ENCODE measurements at places on chromosomes 2 and 18.

GRCh38 chr18:78085241-78086185 is 835.9 kb downstream of the GALR1 start:
- no peak for DNase-seq

DNA sequence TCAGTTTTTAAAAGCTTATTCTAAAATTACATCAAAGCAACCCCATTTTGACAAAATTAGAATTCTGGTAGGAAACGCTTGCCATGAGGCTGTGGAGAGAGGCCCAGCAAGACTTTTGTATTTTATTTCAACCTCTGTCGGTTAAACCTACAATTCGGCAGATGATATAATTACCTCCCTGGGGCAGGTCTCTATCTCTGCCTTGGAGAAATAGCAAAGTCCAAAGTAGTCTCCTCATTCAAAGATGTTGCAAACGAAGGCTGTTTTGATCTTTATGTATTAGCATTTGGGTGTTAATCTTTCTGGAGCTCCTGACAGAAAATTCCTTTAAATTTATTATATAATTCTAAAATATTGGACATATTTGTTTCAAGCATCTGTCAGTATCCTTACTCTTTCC is 35.6 kb downstream of the GALM start:
- no peak for DNase-seq

DNA sequence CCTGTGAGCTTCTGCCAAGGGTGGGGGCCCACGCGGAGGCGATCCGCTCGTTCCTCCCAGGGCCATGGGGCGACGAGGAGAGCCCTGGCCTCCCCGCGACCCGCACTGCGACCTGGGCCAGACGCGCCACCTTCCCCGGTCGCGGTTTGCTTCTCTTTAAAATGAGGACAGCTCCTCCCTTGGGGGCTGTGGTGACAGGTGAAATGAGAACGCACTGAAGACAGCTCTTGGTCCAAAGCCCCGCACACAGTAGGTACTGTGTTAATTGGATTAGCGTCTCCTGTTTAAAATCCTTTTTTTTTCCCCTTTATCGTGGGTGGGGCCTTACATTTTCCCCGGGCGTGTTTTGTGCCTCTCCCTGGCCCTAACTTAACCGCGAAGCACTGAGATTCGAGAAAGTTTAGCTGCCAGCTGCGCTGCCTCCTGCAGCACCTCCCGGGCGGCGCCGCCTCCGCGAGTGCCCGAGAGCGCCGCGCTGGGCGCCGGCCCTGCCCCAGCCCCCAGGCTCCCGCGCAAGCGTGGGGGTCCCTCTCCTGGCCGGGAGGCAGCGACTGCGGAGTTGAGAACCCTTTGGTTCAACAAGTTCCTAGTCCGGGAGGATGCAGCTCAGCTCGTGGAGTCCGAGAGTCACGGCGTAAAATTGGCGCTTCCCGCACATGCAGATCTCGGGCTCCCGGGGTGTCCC is 1.1 kb downstream of the HPCAL1 start:
- no peak for DNase-seq

GRCh38 chr2:169361706-169362117 is 622 bp downstream of the LRP2 start:
- no peak for DNase-seq

GRCh38 chr18:3248658-3249359 is 1.2 kb downstream of the MYL12A start:
- no peak for DNase-seq

GRCh38 chr2:38898256-38898655 is 8.6 kb downstream of the ARHGEF33 start:
- DNase-seq = no peak

DNA sequence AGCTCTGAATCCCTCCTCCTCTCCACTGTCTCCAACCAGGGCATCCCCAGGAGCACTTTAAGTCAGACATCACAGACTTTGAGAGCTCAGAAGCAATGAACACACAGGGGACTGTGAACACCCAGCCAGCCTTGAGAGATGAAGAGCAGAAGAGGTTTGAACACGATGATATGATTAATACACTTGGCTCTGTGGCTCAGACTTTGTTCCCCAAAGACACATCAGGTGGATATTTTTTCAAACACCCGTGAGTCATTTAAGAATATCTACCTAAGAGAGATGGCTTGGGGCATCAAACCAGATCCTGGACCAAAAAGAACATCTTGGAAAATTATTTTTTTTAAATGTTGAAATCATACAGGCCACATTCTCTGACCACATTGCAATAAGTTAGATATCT is 134.9 kb upstream of the OTOS start:
- DNase-seq = no peak

DNA sequence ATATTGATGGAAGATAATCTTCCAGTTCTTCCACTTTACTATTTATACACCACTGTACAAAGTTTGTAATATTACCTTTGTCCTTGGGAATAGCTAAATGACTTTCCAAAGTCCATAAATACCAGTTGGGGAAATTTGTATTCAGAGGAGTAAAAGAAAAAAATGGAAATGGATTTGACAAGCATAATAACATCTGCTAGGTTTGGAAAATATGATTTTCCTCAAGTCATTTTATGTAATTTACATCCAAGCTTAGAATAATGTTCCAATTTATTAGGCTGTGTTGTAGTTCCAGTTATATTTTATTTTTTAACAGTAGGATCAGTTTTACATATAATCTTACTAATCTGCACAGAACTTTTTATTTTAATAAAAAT is 563.0 kb upstream of the PKDCC start:
- no peak for DNase-seq

- DNase-seq = no peak
Observed at GRCh38 chr2:37394263-37394662, 49.8 kb downstream of the QPCT start.

DNA sequence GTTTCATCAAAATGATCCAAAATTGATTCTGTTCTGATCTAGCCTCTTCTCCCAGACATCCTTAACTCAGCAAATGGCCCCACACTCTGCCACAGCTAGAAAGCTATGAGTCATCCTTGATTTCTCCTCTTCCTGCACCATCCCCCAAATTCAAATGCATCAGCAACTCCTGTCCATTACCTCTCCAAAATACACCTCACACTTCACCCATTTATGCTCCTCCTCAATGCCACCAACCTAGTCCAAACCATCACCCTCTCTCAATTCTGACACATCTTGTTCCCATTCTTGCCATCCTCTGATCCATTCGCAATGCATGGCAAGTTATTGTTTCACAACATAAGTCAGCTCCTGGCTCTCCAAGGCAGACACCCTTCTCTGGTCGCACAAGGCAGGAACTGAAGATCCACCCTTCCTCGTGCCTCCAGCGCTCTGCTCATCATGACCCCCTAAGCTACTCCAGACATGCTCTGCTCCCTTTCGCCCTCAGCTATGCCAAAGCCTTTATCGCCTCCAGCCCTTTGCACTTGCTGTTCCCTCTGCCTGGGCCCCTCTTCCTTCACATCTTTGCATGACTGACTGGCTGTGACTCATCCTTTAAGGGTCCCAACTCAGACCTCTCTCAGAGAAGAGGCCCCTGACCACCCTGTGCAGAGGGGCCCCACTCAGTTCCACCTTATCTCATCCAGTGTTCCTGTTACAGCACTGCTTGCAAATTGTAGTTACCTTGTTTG is 83.6 kb downstream of the MREG start:
- DNase-seq = no peak

GRCh38 chr18:76491776-76492668 is 3.0 kb downstream of the ZNF516 start:
- DNase-seq = no peak

GRCh38 chr2:161857920-161858319 is 216.1 kb downstream of the DPP4 start:
- no peak for DNase-seq

DNA sequence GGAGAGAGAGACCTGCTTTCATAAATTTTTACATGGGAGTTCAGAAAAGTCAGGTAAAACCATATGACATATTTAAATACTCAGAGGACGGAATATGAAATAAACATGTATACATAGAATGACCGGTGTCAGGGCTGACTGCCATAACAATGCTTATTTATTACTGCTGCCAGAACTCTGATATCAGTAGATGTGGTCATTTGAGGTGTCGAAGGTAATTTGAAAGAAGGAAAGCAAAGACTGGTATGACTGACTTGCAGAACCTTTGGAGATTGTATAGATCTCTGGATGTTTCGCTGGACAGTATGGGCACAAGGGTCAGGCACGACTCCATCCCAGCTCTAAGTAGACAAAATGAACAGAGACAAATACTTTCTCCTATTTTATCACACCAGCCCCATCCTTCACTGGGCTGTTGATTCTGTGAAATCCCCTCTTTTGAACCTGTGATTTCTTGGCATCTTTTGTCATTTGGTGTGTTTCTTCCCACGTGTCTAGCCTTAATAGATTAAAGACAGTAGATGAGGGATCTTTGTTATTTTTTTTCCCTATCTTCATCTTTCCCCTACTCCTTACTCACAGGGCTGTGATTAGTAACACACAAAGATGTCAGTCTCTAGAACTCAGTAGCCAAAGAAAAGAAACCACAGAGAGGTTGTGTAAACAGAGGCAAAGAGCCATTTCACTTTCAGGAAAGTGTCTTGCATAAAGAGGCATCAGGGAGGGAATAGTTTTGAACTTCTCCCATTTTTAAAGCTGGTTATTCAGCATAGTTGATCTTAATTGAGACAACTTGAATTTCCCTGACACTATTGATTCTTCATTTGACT is 61.6 kb downstream of the ICOS start:
- DNase-seq = no peak

DNA sequence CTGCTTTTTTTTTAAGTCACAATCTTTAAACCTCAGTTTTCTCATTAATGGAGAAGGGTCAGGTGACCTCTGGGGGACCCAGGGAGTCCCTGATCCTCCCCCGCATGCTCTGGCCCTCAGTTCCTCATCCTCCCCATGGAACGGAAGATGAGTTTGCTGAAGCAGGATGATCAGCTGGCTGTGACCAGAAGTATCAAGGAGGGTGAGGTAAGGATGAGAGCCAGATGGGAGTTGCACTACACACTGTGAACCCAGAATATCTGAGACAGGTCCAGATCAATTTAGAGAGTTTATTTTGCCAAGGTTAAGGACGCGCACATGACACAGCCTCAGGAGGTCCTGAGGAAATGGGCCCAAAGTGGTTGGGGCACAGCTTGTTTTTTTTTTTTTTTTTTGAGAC is 3.8 kb downstream of the CATIP start:
- no peak for DNase-seq

- no peak for DNase-seq
Observed at GRCh38 chr18:77737405-77737804, 487.8 kb downstream of the GALR1 start.

DNA sequence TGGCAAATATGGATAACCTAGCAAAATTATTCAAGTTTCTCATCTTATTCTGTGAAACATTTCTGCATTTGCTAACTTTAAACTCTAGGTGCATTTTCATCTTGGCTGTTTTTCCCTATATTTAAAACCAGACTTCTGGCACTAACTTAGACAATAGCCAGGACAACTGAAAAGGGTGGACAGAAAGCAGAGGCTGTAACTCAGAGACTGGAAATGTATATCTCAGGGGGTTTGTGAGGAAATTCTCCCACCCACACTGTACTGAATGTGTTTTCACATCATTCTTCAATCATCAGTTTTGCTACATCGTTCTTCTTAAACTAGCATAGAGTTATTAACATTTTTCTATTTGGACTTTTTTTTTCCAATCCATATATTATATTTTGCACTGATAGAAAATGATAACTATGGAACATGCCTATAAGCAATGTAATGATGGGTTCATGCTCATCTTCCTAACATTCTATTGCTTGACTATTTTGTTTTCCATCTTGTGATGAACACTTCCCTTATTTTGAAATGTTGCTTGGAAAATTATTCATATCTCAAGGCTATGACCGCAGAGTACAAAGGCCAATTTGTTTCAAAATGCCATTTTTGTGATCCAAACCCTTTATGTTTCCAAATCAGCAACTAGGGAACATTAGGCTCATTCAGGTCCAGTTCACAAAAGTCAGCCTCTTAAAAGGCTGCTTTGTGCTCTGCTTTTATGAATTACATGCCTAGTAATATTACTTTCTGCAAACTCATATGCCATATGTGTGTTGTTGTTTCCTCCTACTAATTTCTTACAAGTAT is 125.8 kb upstream of the CDH19 start:
- DNase-seq = no peak

GRCh38 chr2:237490795-237491194 is 3.7 kb downstream of the MLPH start:
- DNase-seq = no peak

GRCh38 chr2:124024561-124025170 is 421 bp upstream of the CNTNAP5 start:
- DNase-seq = no peak

- DNase-seq = no peak
Observed at GRCh38 chr2:18496516-18496915, 63.9 kb downstream of the RDH14 start.

DNA sequence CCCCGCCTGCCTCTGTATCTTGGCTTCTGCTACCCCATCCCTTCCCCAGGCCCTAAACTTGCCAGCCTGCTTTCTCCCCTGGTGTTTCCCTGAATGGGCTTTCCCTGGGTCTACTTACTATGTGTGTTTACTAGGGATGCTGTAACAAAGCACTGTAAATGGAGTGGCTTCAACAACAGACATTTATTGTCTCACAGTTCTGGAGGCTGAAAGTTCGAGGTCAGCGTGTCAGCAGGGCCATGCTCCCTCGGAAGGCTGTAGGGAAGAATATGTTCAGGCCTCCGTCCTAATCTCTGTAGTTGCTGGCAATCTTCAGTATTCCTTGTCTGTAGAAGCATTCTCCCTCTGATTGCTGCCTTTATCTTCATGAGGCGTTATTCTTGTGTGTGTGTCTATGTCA is 113.6 kb downstream of the DDX1 start:
- DNase-seq = no peak

DNA sequence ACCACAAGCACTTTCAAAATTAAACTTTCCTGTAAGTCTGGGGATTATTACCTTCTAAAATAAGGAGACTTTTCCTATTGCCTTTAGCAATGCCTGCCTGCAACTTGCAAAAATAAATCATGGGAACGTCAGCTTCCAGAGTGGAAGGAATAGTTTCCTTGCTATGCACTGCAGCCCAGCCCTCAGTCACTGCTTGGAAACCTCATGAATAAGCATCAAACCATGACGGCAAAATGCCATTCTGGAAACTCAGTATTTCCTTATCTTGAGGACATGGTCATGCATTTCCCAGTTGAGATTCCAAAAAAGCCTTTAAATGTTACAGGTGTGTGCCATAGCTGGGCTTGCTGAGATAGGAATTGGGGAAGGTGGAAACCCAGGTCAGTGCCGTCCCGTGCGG is 84.2 kb upstream of the OTOS start:
- DNase-seq = no peak

DNA sequence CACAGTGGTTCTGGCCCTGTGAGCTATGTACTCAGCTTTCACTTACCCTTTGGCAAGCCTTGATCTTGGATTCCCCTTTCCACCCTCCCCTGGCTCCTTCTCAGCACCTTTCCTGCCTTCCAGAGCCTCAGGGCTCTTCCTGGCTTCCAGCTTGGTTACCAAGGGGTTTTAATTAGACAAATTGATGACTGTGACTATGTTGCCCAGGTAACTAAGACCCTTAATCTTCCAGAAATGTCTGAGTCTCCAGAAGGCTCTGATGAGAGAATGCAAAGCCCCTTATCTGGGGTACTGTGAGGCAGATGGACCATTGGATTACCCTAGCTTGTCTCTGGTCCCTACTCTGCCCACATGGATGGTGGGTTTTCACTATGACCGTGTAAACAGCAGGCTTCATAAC is 174.2 kb downstream of the LOXHD1 start:
- no peak for DNase-seq

GRCh38 chr2:195864316-195864715 is 204.3 kb downstream of the DNAH7 start:
- no peak for DNase-seq

- no peak for DNase-seq
Observed at GRCh38 chr2:54880428-54880827, 157.0 kb downstream of the EML6 start.

- DNase-seq = no peak
Observed at GRCh38 chr2:30627151-30627550, 180.1 kb downstream of the CAPN13 start.

- no peak for DNase-seq
Observed at GRCh38 chr2:168976034-168976654, 55.0 kb downstream of the ABCB11 start.
